ENCODE measurements at places on chromosomes 2 and 18.

DNA sequence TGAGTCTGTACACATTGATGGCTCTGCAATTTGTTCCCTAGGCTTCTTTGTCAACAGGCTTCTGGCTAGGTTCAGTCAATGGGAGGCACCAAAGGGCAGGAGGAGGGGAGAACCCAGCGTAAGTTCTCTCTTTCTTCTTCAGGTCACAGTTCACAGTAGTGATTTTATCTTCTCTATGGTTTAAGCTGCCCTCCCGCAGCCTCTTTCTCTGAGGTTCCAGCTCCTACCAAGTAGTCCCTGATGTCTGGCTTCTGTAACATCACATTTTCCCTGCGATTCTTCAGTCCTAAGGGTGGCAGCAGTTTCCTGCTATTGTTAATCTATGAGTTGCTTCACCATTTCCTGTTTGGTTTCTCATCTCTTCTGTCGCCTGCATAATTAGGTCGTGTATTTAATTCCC is 107.4 kb downstream of the CPO start:
- no peak for DNase-seq

DNA sequence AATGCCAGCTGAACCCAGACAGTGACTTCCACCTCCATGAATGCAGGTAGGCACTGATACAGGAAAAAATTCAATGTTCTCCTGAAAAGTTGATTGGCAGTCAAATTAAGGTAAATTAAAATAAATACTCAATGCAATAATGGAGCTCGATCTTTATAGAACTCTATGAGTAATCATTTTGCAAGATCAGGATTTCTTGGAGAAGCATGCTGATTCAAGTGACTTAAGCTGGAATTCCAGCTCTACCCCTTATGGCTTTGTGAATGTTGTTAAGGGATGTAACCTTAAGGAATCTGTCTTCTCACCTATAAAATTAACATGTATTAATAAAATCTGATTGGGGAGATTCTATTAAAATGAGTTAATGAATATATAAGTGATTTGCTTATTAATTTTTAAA is 145.1 kb downstream of the QPCT start:
- no peak for DNase-seq

GRCh38 chr2:175965773-175966172 is 36.3 kb downstream of the LNPK start:
- no peak for DNase-seq

DNA sequence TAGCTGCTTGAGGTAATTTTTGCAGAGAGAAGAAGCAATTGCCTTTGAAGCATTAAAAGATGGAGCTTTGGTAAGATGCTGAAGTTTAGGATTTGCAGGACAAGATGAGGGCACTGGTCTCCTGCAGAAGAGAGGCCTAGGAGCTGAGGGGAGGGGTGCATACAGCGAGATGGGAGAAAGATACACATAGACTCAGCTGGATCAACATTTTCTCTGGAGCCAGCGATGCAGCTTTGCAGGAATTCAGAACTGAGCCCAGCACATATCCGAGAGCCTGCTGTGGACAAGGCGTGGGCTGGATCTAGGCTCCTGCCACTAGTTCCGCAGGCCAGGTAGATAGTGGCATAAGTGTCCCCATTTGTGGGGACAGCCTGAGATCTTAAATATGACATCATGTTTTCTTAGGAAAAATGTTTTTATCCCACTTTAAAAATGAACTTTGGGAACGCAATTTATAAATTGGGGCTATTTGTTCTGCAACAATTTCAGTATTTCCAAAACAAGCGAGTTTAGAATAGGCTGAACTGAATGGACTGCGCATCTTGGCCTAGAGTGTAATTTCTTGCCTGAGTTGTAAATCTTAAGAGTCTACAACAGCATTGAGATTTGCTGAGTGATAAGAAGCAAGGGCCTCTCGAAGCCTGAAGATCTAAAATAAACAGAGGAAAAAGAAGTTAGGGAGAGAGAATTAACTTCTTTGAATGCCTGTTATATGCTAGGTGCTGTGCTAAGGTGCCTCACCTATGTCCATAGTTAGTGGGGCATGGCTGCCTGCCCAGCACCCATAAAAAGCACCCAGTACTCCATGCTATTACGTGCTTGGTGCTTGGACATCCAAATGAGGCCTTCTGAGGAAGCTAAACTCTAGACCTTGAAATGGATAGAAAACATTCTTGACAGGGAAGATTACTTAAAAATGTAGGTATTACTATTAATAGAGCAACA is 17.3 kb downstream of the GRHL1 start:
- DNase-seq, result no peak

GRCh38 chr2:56229397-56230060 is 45.7 kb downstream of the CCDC85A start:
- DNase-seq, result no peak

DNA sequence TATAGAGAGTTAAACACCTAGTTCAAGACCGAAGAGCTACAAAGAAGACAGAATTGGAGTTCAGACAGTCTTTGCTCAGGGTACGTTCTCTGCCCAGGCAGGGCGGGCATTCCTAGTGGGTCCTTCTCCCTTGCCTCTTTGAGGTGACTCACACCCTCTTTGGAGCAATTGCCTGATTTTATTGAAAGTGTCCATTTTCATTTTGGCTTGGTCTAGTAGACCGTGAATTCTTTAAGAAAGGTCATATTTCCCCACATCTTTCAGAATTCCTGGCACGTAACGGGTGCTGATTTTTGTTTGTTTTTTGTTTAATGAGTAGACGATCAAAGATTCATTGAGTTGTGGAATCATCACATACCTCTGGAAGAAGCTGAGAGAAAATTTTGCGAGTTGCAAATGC is 871.5 kb downstream of the RNF144A start:
- no peak for DNase-seq

DNA sequence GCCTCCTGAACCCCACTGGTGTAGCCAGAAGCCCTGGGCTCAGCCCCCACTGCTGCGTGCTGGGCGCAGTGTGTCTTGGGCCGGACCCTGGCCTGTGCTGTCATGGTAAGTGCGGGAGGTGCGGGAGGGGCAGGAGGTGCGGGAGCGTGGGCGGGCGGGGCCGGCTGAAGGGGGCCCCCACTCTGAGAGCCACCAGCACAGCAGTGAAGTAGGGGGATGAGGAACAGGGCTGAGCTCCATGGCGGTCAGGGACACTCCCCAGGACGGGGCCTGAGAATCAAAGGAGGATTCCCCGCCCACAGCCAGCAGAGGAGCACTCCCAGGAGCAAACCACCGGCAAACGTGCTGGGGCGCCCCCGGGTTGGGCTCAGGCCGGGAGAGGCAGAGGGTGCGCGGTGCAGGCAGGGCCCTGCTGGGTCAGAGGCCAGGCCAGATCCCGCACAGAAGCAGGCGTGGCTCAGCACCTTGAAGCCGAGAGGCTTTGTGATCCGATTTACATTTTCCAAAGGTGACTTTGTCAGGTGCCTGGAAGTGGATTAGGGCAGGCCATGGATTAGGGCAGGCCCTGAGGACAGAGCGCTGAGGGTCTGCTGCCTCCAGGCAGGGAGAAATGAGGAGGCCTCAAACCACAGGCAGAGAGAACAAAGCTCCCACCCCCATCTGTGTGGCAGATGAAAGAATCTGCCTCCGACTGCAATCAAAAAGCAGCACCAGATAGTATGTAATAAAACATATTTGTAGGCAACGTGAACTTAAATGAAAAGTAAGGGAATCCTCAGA is 152.0 kb upstream of the RAB6C start:
- DNase-seq, result no peak

DNA sequence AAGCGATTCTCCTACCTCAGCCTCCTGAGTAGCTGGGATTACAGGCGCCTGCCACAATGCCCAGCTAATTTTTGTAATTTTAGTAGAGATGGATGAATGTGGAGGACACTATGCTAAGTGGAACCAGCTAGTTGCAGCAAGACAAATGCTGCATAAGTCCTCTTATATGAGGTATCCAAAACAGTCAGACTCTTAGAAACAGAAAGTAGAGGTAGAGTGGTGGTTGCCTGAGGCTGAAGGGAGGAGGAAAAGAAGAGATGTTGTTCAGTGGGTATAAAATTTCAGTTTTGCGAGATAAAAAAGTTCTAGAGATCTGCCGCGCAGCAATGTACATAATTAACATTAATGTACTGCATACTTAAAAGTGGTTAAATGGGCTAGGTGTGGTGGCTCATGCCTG is 145.3 kb upstream of the SPRED2 start:
- no peak for DNase-seq

GRCh38 chr2:201952187-201952586 is 81.5 kb upstream of the FZD7 start:
- no peak for DNase-seq
